COR-L47 (cell line): ENCODE measurements at places on chromosomes 16 and 17.
A peak's percentile ranks its signal among the peaks of the same experiment; 100 is the strongest.

DNA sequence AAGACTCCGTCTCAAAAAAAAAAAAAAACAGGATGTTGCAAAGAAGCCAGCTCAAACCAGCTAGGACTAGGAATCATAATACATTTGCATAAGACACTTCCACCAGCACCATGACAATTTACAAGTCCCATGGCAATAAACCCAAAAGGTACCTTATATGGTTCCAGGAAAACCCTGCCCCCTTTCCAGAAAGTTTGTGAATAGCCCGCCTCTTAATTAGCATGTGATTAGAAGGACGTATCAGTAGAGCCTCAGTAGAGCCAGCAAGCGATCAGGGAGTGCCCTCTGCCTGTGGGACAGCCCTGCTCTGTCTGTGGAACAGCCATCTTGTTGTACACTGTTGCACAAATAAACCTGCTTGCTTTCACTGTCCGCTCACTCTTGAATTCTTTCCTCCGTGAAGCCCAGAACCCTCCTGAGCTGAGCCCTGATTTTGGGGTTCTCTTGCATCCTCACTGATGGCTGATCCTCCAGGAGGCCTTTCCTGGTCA is 14.0 kb downstream of the NUPR1 start:
- DNase-seq, result no peak

- peak; percentile 15 for DNase-seq
Observed at GRCh38 chr16:68374961-68375660, 64.3 kb downstream of the PRMT7 start.

- no peak for DNase-seq
Observed at GRCh38 chr17:41651625-41652460, 27.5 kb upstream of the KRT17 start.

DNA sequence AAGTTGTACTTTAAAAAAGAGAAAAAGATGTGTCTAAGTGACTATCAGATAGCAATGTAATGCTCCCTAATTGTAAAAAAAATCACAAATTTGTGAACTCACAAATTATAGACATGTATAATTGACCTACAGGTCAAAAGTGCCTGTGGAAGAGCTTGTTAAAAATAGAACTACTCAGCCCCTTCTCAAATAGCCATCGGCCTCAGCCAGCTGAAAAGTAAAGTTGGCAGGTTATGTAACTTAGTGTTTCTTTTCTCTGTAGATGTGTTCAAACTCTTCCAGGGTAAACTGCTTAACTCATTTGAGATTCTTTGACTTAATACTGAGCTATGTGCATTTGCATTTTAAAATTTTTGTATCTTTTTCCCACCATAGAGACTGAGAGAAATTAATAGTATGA is 13.3 kb downstream of the AKTIP start:
- DNase-seq, result no peak

- DNase-seq, result no peak
Observed at GRCh38 chr17:79079421-79080200, 5.0 kb downstream of the ENGASE start.

GRCh38 chr16:47449788-47450187 is 11.1 kb downstream of the ITFG1 start:
- DNase-seq, result no peak

DNA sequence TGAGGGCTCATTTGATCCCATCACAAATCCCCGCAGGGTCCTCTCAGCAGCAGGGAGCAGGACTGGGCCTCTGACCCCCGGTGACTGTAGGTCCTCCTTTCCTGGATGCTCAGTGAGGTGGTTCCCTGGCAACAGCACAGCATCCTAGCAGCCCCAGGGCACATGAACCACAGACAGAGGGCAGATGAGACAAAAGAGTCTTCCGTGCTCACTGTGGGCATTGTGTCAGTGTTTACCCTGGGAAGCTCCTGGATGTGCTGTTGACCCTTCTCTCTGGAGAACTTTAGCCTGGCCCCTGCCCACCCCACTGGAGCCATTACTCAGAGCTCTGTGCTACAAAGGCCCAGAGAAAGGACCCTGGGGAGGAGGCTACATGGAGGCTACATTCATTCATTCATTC is 21.7 kb upstream of the TMEM220 start:
- DNase-seq, result no peak

DNA sequence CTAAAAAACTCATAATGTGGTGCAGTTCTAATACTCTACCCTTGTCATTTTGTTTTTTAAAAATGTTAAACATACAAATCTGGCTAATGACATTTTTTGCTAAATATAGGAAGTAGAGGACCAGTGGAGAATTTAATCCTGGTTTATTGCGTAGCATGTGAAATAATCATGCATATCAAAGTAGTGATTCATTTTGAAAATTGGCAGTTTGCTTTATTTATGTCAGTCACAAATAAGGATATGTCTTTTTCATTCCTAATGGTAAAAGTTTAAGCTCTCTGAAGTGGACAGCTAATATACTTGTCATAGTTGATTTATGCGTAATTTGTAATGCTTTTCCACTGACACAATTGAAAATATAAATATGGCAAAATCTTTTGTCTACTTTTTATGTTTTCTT is 224.2 kb downstream of the BCAS3 start:
- DNase-seq, result no peak

DNA sequence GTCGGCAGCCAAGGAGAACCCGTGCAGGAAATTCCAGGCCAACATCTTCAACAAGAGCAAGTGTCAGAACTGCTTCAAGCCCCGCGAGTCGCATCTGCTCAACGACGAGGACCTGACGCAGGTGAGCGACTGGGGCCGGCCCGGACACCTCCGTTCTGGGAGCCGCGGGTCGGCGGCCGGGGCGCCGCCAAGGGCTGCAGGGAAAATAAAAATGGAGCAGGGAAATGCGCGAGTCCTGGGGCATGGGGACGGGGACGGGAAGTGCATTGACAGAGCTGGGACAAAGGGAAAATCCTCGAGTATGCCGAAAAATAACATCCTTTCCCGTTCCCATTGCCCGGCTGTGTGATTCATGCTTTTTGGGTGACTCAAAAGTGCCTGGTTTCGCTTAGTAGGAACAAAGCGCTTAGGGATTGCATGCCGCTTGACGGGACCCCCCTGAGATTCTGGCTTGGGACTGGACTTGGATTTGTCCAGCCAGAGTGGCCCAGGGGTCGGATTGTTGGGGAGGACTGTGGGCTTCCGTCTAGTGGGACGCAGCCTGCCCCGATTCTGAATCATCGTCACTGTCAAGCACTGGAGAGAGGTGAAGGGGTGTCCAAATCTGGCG is 699 bp downstream of the MPRIP start:
- DNase-seq, result no peak

- peak; percentile 48 for DNase-seq
Observed at GRCh38 chr16:48611329-48612137, 1.6 kb upstream of the N4BP1 start.

DNA sequence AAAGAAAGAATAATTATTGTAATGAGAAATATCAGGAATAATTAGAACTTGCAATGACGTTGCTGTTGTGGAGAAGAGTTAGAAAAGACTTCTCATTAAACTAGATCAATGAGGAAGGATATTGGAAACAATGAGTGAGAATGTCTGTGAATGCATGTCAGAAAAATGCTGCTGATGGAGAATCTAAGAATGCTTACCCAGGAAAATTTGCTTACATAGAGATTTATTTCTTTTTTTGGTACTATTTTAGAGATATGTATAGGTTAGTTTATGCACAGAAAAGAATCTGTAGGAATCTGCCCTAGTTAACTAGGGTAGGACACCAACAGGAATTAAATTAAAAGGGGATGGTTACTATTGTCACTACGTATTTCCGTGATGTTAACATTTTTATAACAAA is 140.2 kb downstream of the USP31 start:
- DNase-seq, result no peak

GRCh38 chr17:67059372-67059771 is 15.0 kb downstream of the CACNG1 start:
- no peak for DNase-seq

- no peak for DNase-seq
Observed at GRCh38 chr16:885391-885790, 84.9 kb upstream of the GNG13 start.

DNA sequence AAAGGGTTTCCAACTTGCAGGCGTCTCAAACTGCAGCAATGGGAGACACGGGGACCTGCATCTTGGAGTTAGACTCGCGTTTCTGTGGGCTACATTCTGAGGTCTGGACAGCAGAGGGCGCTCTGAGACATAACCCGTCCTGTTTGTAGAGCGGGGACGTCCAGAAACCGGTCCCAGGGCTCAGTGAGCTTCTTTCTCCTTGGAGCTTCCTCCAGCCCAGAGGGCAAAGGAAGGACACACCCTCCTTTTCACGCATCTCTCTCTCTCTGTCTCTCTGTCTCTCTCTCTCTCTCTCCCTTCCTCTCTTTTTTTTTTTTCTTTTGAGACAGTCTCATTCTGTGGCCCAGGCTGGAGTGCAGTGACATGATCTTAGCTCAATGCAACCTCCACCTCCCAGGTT is 19.8 kb downstream of the COX4I1 start:
- peak; percentile 42 for DNase-seq

DNA sequence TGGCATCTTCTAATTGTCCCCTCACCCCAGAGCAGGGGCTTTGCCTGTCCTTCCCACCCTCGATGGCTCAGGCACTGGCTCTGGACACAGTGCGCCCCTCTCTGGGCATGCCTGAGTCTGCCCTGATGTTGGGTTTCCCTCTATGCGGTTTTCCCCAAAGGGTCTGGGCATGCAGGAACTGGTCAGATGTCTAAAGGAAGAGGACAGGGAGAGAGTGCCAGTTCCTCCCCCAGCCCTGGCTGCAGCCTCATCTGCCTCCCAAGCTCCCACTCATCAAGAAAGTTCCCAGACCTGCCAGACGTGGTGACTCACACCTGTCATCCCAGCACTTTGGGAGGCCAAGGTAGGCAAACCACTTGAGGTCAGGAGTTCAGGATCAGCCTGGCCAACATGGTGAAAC is 41.3 kb upstream of the PABPN1L start:
- no peak for DNase-seq

DNA sequence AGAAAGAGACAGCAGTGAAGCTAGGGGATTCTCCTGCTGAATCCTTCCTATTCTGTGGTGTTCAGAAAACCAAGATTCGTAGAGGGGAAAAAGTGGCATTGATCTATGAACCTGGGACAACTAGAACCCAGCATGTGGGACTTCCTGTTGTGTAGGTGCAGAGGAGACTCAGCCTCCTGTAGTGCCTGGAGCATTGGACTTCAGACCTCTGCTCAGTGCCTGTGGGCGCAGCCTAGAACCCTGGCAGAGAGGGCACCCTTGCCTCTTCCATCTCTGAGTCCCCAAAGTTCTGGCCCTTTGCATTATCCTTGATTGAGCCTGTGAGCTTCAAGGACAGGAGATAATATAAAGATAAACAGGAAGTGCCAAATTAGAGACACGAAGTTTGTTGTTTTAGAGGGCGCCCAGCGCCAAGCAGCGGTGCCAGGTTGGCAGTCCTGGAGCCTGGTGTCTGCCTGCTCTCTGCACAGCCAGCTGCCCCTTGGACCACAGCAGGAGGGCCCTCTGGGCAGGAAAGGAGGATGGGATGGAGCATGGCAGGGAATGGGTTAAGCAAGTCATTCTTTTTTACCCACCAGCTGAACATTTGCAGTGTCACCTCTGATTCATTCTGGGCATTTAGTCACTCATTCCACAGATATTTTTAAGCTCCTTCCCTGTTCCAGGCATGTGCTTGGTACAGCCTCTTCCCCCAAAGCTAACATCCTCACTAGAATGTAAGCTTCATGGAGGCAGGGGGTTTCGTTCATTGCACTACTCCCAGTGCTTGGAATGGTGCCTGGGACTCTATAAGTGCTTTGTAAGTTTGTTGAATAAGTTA is 11.9 kb upstream of the SP6 start:
- DNase-seq, result peak; percentile 70

GRCh38 chr16:55701442-55702319 is 45.9 kb downstream of the SLC6A2 start:
- peak; percentile 69 for DNase-seq

DNA sequence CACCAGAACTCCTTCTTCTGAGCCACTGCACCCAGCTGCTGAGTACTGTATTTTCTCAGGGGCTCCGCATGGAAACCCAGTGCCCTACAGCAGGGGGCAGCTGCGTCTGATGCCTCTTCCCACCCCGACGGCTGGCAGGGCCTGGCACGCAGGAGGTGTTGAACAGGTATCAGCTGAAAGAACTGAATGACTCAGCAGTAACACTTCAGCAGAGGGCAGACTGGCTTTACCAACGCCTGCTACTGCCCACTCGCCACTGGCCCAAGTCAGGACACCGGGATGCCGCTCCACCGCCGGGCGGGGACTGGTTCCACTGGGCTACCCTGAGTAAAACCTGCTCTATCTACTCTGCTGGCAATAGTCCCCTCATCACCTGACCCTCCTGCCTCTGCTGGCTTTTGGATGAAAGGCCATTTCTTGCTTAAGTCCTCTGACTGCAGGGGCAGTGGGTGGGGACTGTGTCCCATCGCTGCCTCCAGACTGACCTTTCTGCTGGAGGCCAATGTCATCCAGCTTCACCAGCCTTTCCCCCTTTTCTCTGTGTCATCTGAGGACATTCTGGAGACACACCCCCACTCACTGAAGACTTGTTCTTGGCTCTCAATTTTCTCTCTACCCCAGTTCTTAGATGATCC is 100.4 kb upstream of the FA2H start:
- no peak for DNase-seq

- no peak for DNase-seq
Observed at GRCh38 chr16:4160658-4161430, 44.6 kb upstream of the ADCY9 start.

GRCh38 chr17:38403491-38403890 is 24.8 kb upstream of the ARHGAP23 start:
- peak; percentile 47 for DNase-seq

DNA sequence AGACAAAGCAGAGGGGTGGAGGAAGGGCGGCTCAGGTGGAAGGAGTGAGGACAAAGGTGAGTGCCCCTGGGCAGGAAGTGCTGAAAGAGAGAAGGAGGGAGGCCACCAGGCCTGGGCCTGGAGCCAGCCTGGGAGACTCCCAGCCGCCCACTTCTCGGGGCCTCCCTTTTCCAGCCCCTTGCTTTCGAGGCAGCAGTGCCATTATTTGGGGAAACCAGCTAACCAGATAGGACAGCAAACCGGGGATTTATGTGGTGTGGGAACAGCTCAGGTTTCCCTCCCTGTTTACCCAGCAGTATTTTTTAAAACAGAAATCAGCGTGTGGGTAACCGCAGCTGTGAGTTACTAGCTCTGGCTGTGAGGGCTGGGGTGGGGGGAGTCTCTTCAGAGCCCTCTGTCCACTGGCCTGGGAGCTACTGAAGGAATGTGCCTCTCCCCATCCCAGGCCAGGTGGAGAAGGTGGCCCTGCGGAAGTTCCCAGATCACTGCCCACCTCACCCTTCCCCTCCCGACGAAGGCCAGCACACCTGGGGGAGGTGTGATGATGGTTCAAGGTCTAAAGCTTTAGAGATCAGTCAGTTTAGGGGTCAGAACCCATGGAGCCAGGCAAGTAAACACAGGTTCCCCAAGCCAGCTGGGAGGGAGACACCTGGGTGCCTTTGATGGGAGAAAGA is 8.4 kb upstream of the MEOX1 start:
- DNase-seq, result no peak
